ENCODE measurements at places on chromosomes 2 and 18. TPM values are rescaled to one million over a fixed set of nuclear protein-coding genes. Genes with fewer than 3 reads are reported as not detected.

Gene DOK6
- total RNA-seq = 8.0 TPM

Gene TMEM17
- 2.1 TPM for total RNA-seq

Gene PDCL3
- total RNA-seq = 9.2 TPM

Gene PRKAG3
- total RNA-seq = not detected

Gene VWC2L
- not detected for total RNA-seq

Gene PCARE
- not detected for total RNA-seq

Gene TLX2
- total RNA-seq = not detected

Gene GALR1
- not detected for total RNA-seq

Gene CCDC74B
- 10.2 TPM for total RNA-seq

Gene ICA1L
- 6.5 TPM for total RNA-seq

Gene CAVIN2
- 1.9 TPM for total RNA-seq

Gene IL1F10
- not detected for total RNA-seq

Gene TMEM169
- 1.8 TPM for total RNA-seq

Gene FBLN7
- 1.3 TPM for total RNA-seq

Gene GALNT3
- 3.4 TPM for total RNA-seq

Gene NDC80
- 2.9 TPM for total RNA-seq

Gene ZAP70
- not detected for total RNA-seq

Gene PLGLB2
- total RNA-seq = 2.8 TPM

Gene PSMA8
- total RNA-seq = not detected

Gene ANKRD30B
- total RNA-seq = 0.24 TPM

Gene PRKRA
- total RNA-seq = 49.7 TPM

Gene TDRD15
- not detected for total RNA-seq

Gene ALPP
- total RNA-seq = not detected

Gene TPGS2
- total RNA-seq = 166 TPM

Gene BOK
- total RNA-seq = 20.3 TPM

Gene SIX2
- 0.65 TPM for total RNA-seq

Gene TXNDC2
- 0.12 TPM for total RNA-seq

Gene DTNA
- total RNA-seq = 8.7 TPM

Gene LIPT1
- 4.7 TPM for total RNA-seq

Gene PTCD3
- 60.8 TPM for total RNA-seq

Gene HOXD12
- not detected for total RNA-seq

Gene MYO7B
- 0.16 TPM for total RNA-seq

Gene MOB1A
- total RNA-seq = 157 TPM

Gene TIGD1
- 6.5 TPM for total RNA-seq

Gene CIAO1
- 90.3 TPM for total RNA-seq

Gene TTN
- total RNA-seq = under 0.01 TPM

Gene GALNT13
- 0.12 TPM for total RNA-seq

Gene EFHD1
- 1.9 TPM for total RNA-seq

Gene MAPK4
- not detected for total RNA-seq

Gene REEP1
- total RNA-seq = not detected

Gene DUSP28
- total RNA-seq = 1.9 TPM

Gene DNER
- total RNA-seq = not detected

All from hair follicle dermal papilla cell (primary cell).